ENCODE measurements at places on chromosomes 11 and 22.

- no peaks in the 10 kb centered on the region for H3K4me1 ChIP-seq
- H3K27me3 ChIP-seq = peaks cover 18% of the 10 kb centered on the region
- H3K36me3 ChIP-seq = no peaks in the 10 kb centered on the region
Measured at GRCh38 chr11:32213223-32213622, 122.3 kb downstream of the RCN1 start.

DNA sequence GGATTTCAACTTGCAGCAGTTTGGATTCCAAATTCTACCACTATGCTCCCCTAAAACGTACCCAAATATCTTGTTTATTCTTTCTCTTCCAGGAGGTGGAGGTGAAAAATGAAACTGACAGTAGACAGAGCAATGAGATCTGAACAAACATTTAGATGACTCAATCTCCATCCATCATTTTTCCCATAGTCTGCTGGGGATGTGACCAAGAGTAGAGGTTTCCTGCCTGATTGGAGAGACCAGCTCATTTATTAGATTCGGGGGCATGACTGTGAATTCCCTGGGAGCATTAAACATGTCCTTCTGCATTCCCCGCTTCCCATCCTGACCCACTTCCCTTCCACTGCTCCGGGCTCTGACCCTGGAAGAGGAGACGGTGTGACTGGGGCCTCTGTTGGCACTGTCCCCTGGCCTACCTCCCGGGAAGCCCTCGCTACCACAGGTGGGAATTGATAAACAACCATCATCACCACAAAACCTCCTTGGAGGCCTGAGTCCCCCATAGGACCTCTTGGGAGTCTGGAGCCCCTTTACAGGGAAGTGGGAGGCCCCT is 20.3 kb downstream of the DKK3 start:
- no peaks in the 10 kb centered on the region for H3K4me1 ChIP-seq
- H3K4me3 ChIP-seq = no peak overlapping the region
- peaks cover 6% of the 10 kb centered on the region for H3K27me3 ChIP-seq
- DNase-seq = no peak

GRCh38 chr22:35524966-35525686 is 15.5 kb upstream of the RASD2 start:
- no peak for DNase-seq
- peaks cover 13% of the 10 kb centered on the region for H3K4me1 ChIP-seq
- no peak overlapping the region for H3K4me3 ChIP-seq
- H3K36me3 ChIP-seq = peaks cover 3% of the 10 kb centered on the region
- no peak overlapping the region for H3K27ac ChIP-seq
- peaks cover 29% of the 10 kb centered on the region for H3K27me3 ChIP-seq

DNA sequence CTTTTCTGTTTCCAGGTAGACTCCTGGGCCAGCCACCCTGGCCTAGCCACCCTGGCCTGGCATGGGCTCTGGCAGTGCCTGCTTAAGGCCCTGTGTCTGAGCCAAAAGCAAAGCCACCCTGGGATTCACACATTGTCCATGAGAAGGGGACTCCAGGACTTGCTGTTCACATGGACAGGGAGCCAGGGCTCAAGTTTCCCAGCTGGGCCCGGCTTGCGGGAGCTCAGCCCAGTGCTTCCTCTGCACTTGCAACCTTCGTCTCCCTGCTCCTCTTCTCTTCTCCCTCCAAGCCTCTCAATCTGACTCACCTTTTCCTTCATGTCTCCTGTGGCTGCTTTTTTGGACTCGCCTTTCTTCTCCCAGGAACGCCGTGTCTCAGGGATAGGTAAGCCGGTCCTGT is 130.3 kb downstream of the MICAL2 start:
- DNase-seq = no peak
- no peak overlapping the region for H3K4me3 ChIP-seq
- H3K27me3 ChIP-seq = peaks cover 9% of the 10 kb centered on the region
- H3K4me1 ChIP-seq = peaks cover 12% of the 10 kb centered on the region
- H3K36me3 ChIP-seq = no peaks in the 10 kb centered on the region

DNA sequence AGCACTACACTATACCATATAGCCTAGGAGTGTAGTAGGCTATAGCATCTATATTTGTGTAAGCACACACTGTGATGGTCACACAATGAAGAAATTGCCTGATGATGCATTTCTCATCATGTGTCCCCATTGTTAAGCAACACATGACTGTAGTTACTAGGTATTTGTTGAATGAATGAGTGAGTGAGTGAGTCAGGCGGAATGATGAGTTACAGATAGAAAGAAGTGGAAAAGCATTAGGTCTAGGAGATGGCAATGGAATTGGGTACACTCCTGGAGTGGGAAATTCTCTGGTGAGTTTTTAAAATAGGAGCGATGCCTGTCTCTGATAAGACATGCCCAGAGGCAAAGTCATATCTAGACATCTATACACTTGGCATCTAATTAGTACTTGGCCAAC is 160.5 kb upstream of the TBCEL start:
- H3K27ac ChIP-seq = no peak overlapping the region
- H3K27me3 ChIP-seq = peaks cover 17% of the 10 kb centered on the region
- H3K4me3 ChIP-seq = no peak overlapping the region
- no peaks in the 10 kb centered on the region for H3K36me3 ChIP-seq
- H3K4me1 ChIP-seq = peaks cover 3% of the 10 kb centered on the region
- no peak for DNase-seq

DNA sequence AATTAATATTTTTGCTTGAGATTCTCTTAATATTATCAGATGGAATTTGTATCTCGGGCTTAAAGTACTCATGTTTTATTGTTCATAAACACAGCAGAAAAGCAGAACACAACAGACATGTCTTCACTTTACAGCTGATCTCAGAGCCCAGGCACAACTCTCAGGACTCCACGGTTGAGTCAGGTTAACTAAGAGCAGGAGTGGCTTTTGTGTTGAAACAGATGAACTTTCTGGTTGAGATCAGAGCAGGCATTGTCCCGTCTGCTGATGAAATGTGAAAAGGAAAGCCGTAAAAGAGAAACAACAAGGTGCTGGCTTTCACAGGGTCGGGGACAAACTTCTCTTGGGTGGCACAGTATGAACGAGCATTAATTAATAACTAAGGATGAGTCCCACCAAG is 49.0 kb downstream of the JHY start:
- H3K4me3 ChIP-seq = no peak overlapping the region
- H3K27me3 ChIP-seq = peaks cover 4% of the 10 kb centered on the region
- no peak for DNase-seq

DNA sequence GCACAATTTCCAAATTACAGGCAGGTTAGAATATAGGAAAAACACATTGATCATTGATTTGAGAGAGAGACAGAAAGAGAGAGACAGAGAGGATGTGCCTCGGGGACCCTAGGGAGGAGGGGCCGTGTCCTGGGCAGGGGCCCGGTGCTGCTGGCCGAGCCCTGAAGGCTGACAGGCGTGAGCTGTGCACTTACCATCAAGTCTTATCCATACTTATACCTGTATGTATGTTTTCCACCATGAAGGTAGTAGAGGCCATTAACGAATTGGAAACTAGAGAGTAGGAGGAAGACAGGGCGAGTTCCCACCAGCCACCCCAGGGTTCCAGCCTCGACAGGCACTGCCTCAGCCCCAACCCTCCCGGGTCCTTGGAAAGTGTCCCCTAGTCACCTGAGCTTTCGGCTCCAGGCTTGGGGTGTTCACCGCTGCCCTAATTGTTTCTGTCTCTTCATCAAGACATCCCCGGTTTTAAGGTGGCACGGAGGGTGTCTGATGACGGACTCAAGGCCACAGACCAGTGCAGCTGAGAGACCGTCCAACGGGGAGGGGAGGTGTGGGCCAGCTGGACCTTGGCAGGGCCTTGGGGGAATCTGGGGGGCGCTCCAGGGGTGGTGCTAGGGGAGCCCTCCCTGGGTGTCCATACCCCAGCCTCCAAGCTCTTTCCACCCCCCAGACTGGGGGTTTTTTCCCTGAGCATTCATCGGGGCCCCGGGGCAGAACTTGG is 431.3 kb downstream of the TBC1D22A start:
- H3K4me1 ChIP-seq = no peaks in the 10 kb centered on the region
- DNase-seq = no peak
- H3K4me3 ChIP-seq = no peak overlapping the region
- no peaks in the 10 kb centered on the region for H3K27me3 ChIP-seq

- no peak for DNase-seq
- H3K4me1 ChIP-seq = no peaks in the 10 kb centered on the region
- no peaks in the 10 kb centered on the region for H3K36me3 ChIP-seq
- H3K4me3 ChIP-seq = no peak overlapping the region
Measured at GRCh38 chr11:94825031-94825430, 56.9 kb downstream of the AMOTL1 start.

DNA sequence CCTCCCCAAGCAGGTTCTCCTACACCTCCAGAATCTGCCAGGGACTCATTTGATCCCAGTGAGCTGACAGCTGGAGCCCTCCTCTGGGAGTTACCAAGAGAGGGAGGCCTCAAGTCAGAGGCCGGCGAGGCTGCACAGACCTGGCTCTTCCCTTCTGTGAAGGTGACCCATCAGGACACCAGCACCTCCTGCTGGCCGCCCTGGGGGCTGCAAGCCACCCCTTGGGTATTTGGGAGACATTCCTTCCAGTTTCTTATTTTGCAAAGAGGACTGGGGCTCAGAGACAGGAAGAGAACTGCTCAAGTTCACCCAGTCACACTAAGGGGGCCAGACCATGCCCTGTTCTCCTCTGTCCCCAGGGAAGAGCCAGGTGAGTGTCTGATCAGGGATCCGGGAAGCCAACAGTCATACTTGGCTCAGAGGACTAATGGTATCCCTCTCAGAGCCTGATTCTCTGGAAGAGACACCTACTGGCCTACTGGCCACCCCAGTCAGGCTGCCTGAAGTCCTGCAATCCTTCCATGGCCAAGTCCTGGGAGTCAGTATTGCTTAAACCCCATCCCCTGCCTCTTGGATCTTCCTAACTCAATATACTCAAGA is 40.5 kb upstream of the RIC3 start:
- no peak overlapping the region for H3K27ac ChIP-seq
- no peaks in the 10 kb centered on the region for H3K36me3 ChIP-seq
- H3K4me1 ChIP-seq = peaks cover 38% of the 10 kb centered on the region
- H3K27me3 ChIP-seq = no peaks in the 10 kb centered on the region
- peak; percentile 35 for DNase-seq
- no peak overlapping the region for H3K4me3 ChIP-seq

DNA sequence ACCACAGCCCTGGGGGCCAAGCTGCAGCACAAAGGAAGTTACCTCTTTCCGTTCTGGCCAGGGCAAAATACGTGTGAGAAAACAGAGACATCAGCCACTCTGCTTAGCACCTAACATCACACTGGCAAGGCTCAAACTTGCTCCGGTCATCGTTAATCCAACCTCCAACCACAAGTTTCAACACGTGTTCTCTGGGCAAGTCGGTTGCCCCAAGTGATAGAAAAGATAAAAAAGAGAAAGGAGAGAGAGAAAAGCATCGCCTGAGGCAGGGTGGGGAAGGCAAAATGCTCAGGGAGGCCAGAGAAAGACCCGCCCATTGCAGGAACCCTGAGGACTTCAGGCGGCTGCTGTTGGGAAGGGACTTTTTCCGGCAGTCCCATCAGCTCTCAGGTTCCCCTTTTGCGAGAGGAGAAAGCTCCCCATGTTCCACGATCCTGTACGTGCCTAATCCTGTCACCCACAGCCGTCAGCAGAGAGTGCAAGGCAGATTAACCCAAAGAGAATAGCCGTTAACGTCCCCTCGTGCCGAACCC is 18.5 kb upstream of the B4GALNT4 start:
- H3K4me3 ChIP-seq = peak overlapping the region; percentile 30
- no peaks in the 10 kb centered on the region for H3K36me3 ChIP-seq
- peaks cover 45% of the 10 kb centered on the region for H3K4me1 ChIP-seq

DNA sequence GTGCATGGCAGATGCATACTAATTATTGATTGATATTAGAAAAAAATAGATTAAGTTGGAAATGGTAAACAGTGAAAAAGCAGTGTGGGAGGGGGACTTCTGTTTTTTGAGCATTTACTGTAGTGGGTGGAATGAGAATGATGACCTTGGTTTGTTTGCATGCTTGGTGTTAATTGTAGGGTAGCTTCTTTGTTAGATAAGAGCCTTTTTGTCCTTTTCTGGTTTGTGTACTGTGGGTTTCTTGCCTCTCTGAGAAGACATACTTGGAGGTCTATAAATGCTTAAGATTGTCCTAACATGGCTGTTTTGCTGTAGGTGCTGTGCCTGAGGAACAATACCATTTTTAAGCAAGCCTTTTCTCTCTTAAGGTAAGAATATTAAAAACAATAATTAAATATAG is 17.0 kb downstream of the MRPL48 start:
- no peaks in the 10 kb centered on the region for H3K27me3 ChIP-seq
- no peak for DNase-seq
- H3K4me3 ChIP-seq = no peak overlapping the region
- peaks cover 7% of the 10 kb centered on the region for H3K4me1 ChIP-seq
- no peak overlapping the region for H3K27ac ChIP-seq

- no peaks in the 10 kb centered on the region for H3K27me3 ChIP-seq
- DNase-seq = no peak
- H3K4me3 ChIP-seq = no peak overlapping the region
- H3K4me1 ChIP-seq = peaks cover 66% of the 10 kb centered on the region
Measured at GRCh38 chr11:61337706-61338470, 4.9 kb downstream of the TKFC start.

- peak overlapping the region; percentile 71 for H3K4me3 ChIP-seq
- DNase-seq = no peak
- peaks cover 25% of the 10 kb centered on the region for H3K4me1 ChIP-seq
- no peaks in the 10 kb centered on the region for H3K27me3 ChIP-seq
- H3K27ac ChIP-seq = peak overlapping the region; percentile 97
- no peaks in the 10 kb centered on the region for H3K36me3 ChIP-seq
Measured at GRCh38 chr11:18384157-18384641, 10.2 kb upstream of the LDHA start.

- peaks cover 4% of the 10 kb centered on the region for H3K4me1 ChIP-seq
- no peaks in the 10 kb centered on the region for H3K36me3 ChIP-seq
- peaks cover 40% of the 10 kb centered on the region for H3K27me3 ChIP-seq
- H3K4me3 ChIP-seq = no peak overlapping the region
- no peak overlapping the region for H3K27ac ChIP-seq
- no peak for DNase-seq
Measured at GRCh38 chr11:123356539-123356938, 73.5 kb upstream of the GRAMD1B start.

DNA sequence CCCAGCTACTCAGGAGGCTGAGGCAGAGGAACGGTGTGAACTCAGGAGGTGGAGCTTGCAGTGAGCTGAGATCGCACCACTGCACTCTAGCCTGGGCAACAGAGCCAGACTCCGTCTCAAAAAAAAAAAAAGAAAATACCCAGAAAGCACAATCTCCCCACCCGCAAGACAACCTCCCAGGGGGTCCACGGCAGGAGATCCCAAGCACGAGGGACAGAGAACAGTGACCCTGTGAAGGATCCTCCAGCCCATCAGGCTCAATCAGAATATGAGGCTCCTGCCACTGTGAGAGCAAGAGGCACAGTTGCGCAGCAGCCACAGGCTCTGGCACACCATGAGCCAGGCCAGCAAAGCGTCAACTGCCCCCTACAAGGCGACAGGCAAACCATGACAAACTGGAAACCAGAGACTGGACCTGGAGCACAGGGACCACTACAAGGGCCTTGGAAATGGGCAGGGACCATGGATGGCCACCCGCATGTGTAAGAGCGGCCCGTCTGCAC is 164.8 kb upstream of the GRK3 start:
- no peak for DNase-seq
- H3K27ac ChIP-seq = no peak overlapping the region
- no peaks in the 10 kb centered on the region for H3K27me3 ChIP-seq
- peaks cover 19% of the 10 kb centered on the region for H3K36me3 ChIP-seq

- no peaks in the 10 kb centered on the region for H3K27me3 ChIP-seq
- H3K36me3 ChIP-seq = peaks cover 29% of the 10 kb centered on the region
- peak overlapping the region; percentile 98 for H3K4me3 ChIP-seq
- H3K4me1 ChIP-seq = peaks cover 17% of the 10 kb centered on the region
- DNase-seq = no peak
Measured at GRCh38 chr11:68040957-68041591, 2.2 kb downstream of the TCIRG1 start.

- no peaks in the 10 kb centered on the region for H3K27me3 ChIP-seq
- no peak overlapping the region for H3K4me3 ChIP-seq
- peaks cover 45% of the 10 kb centered on the region for H3K36me3 ChIP-seq
Measured at GRCh38 chr22:35467681-35468434, 67.9 kb downstream of the MCM5 start.

All from stimulated activated naive B cell treated with anti-CD40 and anti-IgM and Interleukin-4, amounts not matched to agents 10 μg/mL and 1 μg/mL and 100 μg/mL, for 72 hours (primary cell).